Urinary bladder (tissue), 4 donors: ENCODE measurements at places on chromosomes 12 and 14. TPM values are rescaled to one million over a fixed set of nuclear protein-coding genes. Genes with fewer than 3 reads are reported as not detected.
A peak's percentile ranks its signal among the peaks of the same experiment; 100 is the strongest.

GRCh38 chr12:130027798-130028197 is 124.0 kb upstream of the TMEM132D start:
- no peak for DNase-seq

The KSR2 gene
- 0.05 TPM for polyA plus RNA-seq

DNA sequence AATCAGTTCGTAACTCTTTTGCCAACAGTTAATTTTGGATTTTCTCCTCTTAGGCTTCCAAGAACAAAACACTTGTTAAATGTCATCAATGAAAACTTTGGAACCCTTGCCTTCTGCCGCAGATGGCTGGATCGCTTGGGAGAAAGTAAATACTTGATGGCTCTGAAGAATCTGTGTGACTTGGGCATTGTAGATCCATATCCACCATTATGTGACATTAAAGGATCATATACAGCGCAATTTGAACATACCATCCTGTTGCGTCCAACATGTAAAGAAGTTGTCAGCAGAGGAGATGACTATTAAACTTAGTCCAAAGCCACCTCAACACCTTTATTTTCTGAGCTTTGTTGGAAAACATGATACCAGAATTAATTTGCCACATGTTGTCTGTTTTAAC is 37.7 kb downstream of the USP44 start:
- no peak for DNase-seq

GRCh38 chr12:65522956-65523860 is 244.7 kb downstream of the MSRB3 start:
- DNase-seq, result no peak

The PTCSC3 gene
- not detected for polyA plus RNA-seq

DNA sequence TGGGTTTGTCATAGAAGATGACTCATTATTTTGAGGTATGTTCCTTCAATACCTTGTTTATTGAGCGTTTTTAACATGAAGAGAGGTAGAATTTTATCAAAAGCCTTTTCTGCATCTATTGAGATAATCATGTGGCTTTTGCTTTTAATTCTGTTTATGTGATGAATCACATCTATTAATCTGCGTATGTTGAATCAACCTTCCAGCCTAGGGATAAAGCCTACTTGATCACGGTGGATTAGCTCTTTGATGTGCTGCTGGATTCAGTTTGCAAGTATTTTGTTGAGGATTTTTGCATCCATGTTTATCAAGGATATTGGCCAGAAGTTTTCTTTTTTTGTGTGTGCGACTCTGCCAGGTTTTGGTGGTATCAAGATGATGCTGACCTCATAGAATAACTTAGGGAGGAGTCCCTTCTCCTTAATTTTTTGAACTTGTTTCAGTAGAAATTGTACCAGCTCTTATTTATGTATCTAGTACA is 602.6 kb downstream of the SNAPC1 start:
- no peak for DNase-seq

DNA sequence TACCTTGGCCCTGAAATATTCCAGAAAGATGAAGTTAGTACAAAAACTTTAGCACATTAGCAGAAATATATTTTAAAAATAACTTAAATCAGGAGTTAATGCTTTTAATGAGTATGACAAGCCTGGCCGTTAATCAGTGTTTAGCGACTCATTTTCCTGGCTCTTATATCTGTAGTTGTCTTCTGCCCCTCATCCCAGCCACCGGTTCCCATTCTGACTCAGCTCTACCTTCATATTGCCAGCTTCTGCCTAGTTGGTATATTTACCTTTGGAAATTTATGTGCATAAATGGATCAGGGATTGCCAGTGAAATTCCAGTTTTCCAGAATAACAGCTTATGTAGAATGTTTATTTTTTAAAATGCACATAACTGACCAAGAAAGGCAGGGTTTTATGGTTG is 79.9 kb downstream of the ERGIC2 start:
- no peak for DNase-seq

The DIP2B gene
- polyA plus RNA-seq, result 7.2 TPM

The RABGGTA gene
- polyA plus RNA-seq, result 23.4 TPM

The ADAM21 gene
- polyA plus RNA-seq, result 0.08 TPM

DNA sequence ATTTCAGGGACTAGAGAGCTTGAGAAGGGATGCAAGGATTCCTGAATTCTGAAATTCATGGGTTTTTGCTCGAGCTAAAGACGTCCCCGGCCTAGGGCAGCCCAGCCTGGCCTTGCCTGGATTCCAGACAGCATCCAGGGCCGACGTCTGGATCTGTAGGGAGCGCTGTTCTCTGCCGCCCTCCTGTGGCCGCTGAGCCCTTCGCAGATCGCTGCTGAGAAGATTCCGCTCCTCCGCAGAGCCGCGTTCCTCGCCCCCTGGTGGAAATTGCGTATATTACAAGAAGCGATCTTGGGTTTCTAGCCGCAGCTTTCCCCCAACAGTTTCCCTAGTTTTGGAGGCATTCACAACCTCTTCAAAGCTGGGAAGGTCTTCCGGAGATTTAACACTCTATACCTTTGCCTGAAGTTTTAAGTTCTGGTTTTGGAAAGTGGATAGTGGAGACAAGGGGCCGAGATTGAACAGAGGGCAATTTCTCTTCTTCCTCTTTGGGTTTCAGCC is 5.1 kb downstream of the CISTR start:
- DNase-seq, result peak; percentile 74

- DNase-seq, result no peak
These were observed 66.3 kb downstream of the CLIP1 start for GRCh38 chr12:122356192-122356635.

DNA sequence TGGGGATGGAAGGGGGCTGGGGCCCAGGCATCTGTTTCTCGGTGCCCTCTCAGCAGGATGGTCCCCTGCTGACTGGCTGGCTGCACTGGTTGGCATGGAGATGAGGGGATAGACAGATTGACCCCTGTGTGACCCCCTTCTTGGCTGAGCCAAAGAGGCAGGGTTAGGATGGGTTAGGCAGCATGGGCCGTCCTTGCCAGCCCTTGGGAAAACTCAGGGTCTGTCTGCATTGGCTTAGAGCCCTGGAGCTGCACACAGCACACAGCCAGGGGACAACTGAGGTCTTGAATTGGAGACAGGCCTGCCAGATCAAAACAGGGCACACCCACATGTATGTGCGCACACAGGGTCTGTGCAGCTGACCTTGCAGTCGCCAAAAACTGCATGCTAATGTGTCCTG is 11.2 kb upstream of the LRP1-AS start:
- no peak for DNase-seq

DNA sequence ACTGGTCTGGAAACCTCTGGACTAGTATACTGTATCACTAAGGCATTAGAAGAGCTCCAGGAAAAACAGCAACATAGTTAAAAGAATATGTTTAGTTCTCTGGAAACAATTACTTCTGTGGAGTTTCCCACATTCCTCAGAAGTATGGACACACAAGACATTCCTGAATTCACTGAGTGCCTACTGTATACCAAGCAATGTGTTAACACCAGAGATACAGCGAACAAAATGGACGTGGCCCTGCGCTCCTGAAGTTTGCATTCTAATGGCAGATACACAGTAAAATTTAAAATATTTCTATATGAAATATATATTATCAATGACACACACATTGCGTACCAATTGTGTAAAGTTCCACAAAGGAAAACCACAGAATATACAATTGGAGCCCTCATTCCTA is 1.1 kb downstream of the ANGEL1 start:
- no peak for DNase-seq

The ENDOU gene
- polyA plus RNA-seq, result 1.4 TPM

DNA sequence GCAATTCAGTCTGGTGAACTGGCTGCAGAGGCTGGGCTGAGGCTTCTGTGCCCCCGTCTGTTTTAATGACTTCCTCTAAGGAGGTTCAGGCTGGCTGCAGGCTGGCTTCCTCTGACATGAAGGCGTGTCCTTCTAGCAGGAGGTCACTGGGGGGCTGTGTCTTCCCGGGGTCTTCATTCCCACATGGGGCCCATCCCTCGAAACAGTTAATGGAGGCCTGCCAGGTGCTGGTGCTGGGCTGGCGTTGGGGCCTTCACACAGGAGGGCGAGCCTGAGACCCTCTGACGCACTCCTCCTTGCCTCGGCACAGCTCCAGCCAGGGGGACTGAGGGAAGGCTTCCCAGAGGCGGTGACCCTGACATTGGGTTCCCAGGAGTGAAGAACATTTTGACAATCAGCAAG is 57.7 kb upstream of the DLK1 start:
- DNase-seq, result no peak

- DNase-seq, result no peak
These were observed 37.5 kb upstream of the KRR1 start for GRCh38 chr12:75548879-75549278.

DNA sequence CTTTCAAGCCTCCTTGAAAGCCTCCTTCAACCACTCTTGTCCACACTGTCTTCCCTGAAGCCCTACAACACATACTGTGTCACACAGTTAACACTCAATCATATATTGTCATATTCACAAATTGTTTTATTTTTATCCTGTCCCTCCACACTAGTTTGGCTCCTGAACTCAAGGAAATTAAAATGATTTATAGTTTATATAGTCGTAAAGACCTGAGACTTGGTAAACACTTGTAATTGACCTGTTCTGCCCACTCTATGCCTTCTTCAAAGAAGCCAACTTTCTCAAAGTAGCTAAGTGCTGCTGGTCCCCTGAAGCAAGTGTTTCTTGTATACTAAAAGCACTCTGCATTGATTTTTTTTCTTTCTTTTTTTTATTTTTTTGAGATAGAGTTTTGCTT is 15.6 kb upstream of the NEK9 start:
- no peak for DNase-seq

DNA sequence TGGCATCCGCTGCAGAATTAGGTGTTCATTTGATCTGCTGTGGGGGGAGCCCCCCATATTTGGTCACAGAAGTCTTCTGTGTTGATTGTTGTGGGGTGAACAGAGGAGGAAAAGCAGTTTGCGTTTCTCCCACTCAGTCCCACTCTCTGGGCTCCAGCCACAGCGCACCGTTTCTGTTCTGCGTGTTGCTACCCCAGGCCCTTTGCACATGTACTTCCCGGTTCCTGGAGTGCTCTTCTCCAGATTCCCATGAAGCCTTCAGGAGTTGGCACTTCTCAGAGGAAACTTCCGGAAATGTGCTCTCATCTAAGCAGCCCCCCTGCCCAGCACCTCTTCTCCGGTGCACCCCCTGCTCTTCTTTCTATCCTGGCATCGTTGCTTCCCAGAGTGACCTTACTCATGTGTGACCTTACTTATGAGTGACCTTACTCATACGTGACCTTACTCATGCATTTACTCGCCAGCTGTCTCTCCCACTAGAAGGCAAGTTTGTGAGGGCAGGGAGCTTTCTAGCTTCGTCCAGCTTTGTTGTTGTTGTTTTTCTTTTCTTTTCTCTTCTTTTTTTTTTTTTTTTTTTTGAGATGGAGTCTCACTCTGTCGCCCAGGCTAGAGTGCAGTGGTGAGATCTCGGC is 93.7 kb downstream of the SCARB1 start:
- no peak for DNase-seq

The GPR84 gene
- polyA plus RNA-seq, result 0.96 TPM

The FBXO34 gene
- polyA plus RNA-seq, result 12.1 TPM

DNA sequence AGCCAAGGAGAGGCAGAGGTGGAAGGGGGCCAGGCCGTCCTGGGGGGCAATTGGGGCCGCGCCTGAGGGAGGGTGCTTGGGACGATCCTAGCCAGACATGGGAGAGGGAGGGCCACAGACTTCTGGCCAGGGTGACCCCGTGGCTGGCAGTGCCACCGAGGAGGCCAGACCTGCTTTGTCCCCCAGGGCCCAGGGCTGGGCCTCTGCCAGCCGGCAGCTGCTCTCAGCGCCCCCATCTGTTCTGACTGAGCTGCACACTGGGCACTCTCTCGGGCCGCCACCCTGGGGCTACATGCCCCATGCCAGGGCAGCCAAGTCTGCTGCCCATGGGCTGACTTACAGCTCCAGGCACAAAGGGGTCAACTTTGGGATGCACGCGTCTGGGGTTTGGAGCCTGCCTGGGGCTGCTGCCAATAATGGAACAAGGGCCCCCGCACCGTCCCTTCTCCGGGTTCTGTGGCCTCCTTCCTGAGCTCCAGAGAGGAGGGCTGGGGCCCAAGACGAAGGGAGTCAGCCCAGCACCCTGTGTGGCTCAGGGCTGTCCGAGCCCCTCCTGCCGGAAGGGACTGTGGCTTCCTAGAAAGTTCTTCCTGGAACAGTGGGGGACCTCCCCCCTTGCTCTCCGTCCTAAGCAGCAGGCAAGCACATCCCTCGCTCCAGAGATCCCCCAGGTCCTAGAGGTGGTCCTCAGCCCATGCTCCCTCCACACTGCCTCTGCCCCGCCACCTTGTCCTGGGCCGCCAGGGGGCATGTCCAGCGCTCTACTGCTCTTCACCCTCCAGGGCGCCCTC is 1.1 kb downstream of the ADSS1 start:
- DNase-seq, result no peak

GRCh38 chr12:12803186-12803585 is 10.0 kb upstream of the DDX47 start:
- no peak for DNase-seq

DNA sequence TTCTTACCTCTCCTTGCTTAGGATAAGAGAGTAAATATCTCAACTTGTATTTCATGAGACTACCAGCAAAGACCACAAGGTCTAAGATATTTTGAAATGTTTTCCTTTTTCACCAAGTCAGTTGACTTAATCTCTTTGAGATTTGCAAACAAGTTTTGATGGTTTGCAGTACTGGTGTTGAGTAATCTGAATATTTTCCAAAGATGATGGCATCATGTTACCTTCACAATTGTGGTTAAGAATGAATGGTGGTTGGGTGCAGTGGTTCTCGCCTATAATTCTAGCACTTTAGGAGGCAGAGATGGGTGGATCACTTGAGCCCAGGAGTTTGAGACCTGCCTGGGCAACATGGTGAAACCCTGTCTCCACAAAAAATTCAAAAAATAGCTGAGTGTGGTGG is 225.7 kb downstream of the TMTC2 start:
- DNase-seq, result no peak

GRCh38 chr12:68344126-68344525 is 12.0 kb upstream of the MDM1 start:
- no peak for DNase-seq

DNA sequence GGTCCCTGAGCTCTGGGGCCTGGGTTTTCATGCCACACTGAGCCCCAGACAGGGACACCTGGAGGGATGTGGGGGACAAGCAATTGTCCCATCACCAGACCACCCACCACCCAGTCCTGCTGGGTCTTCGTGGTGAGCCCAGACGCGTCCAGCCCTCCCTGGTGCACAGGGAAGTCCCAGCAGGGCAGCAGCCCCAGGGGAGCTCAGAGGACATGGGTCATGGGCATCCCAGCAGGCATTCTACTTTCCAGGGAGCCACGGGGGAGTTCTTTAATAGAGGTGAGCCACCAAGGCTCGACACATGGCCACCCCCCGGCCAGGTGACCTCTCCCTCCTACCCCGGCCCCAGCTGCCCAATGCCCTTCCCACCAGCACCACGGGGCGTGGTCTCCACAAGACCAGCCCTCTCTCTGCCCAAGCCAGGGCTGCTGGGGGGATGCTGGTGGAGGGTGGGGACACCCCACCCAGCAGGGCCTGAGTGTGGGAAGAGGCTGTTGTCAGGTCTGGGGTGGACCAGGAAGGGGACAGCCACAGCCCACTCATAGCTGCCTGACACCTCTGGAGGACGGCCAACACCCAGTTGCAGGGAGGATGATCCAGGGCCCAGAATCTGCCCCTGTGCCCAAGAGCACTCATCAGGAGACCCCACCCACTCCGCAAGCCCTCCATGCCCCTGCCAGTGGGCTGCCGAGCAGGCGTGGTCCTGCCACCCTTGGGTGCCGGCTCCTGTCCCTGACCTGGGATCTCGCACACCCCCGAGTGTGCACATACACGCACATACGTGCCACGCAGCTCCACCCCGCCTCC is 14.1 kb downstream of the AKT1 start:
- no peak for DNase-seq
